GM12878 (cell line): ENCODE measurements at places on chromosomes 12 and 14.

DNA sequence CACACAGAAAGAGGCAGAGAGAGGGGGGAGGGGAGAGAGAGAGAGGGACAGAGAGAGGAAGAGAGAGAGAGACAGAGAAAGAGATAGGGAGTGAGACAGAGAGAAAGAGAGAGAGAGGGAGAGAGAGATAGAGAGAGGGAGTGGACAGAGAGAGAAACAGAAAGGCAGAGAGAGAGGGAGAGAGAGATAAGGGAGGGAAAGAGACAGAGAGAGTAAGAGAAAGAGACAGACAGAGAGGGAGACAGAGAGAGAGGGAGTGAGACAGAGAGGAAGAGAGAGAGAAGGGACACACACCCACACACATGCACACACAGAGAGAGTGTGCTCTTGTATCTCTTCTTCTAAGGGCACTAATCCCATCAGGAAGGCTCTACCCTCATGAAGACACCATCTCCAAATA lies 103.2 kb upstream of the ESRRB start:
- DNase-seq = no peak

DNA sequence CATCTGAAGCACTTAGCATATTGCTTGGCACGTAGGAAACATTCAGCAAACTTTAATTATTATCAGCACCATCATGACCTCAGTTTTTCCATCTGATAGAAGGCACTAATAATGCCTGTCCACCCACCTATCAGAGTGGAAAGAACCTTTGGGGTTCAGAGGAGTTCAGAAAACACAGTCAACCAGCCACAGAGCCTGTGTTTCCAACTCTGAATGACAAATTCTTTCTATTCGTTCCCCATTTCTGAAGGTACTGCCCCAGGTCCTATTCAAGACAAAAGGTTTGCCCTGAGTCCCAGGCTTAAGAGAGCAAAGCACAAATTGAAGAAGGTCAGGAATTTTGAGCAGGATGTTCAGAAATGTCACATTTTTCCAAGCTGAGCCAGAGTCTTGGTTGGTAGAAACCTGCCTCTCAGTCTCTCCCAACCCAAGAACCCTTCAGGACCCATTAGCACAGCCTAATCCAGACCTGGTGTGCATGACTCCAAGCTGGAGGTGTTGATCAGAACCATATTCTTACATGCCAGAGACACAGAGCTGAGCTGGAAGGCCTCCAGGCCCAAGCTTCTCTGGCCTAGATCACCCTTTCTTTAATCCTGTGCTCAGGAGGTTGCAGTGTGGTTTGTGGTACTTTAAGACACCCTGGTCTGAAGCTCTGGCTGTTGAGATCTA lies 114.4 kb downstream of the TBX5 start:
- DNase-seq = no peak

GRCh38 chr14:28375295-28375694 lies 391.3 kb upstream of the FOXG1 start:
- no peak for DNase-seq

GRCh38 chr12:27623645-27624044 lies 72.6 kb upstream of the REP15 start:
- DNase-seq = no peak

DNA sequence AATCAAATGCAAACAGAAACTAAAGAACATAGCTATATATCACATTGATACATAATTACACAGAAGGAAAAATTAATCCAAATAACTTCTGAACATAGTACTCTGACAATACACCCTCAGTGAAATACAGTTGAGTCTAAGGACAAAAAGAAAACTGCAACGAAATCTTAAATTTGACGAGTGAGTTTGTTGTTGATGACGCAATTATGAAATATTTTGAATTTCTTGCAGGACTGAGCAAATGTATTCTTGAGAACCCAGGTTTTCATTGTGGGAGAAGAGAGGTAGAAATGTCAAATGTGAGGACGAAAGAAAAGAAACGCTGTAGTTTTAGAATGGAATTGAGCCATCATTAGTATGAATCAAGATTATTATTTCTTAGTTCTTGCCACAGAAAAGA lies 46.3 kb downstream of the EGLN3 start:
- DNase-seq = no peak

DNA sequence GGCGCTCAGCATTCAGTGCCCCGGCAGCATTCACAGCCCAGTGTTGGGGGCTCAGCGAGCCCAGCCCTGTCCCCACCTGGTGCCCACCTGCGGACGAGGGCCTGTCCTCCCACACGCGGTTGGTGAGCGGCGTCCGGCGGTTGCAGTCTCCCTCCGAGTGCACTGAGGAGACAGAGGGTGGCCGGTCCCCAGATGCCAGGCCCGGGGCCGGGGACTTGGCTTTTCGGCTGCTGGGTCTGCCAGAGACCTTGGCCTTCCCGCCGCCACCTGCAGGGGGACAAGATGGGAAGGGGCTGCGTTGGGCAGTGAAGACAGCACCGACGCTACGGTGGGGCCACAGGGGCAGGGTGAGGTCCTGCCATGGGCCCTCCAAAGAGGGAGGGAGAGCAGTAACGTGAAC lies 31.2 kb downstream of the RFLNA start:
- DNase-seq = no peak

- no peak for DNase-seq
Measured at GRCh38 chr12:68276402-68276930, 23.1 kb upstream of the IL22 start.

- no peak for DNase-seq
Measured at GRCh38 chr14:91901449-91902226, 34.3 kb upstream of the TC2N start.

DNA sequence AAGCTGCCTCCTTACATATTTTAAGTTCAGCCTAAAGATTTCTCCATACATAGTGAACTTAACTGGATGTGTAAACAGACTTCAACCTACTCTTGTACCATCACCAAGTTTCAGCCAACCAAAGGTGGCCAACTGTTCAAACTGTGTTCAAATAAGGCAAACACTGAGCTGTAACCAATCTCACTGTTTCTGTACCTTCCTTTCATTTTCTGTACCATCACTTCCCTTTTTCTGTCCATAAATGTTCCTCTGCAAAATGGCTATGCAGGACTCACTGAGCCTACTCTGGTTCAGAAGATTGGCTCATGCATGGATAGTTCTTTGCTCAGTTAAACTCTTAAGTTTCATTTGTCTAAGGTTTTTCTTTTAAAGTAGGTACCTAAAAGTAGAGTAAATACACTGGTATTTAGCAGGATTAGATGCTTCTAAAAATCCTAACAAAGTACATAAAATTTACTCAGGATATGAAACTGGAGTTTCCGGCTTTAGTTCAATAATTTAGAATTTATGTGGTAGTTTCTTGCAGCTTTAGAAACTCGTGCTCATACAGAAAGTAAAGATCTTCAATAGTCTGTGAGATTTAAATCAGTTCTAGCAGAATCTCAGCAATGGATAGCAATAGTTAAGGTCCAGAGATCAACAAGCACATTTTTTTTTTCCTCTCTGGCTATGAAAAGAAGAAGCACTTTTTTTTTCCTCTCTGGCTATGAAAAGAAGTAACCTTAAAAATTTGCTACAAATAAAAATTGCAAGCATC lies 282.0 kb upstream of the PPFIA2 start:
- DNase-seq = no peak

- DNase-seq = no peak
Measured at GRCh38 chr14:83463500-83464098, 1929.9 kb upstream of the SEL1L start.

GRCh38 chr12:29889737-29890136 lies 106.0 kb upstream of the TMTC1 start:
- no peak for DNase-seq

- no peak for DNase-seq
Measured at GRCh38 chr14:79829405-79830166, 381.7 kb downstream of the DIO2 start.

GRCh38 chr12:22101749-22102243 lies 55.8 kb downstream of the CMAS start:
- no peak for DNase-seq

DNA sequence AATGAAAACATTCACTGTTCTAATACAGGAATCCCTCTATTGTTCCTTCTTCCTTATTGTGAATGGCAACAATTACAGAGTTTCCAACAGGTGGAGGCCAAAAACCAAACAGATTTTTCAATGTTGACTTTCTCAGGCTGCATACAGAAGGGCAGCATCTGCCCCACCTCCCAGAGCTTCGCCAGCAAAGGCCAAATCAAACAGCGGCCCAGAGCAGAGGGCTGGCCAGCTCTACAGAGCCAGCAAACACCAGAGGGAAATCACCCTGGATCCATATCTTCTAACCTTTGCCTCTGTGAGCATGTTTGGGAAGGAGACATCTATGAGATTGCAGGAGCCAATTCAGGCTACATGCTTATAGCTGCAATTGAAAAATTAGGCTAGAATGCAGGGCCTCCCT lies 4.4 kb upstream of the CRACR2A start:
- DNase-seq = no peak

- DNase-seq = no peak
Measured at GRCh38 chr12:20370014-20370386, 1.7 kb downstream of the PDE3A start.

- no peak for DNase-seq
Measured at GRCh38 chr12:123126294-123127181, 24.4 kb downstream of the PITPNM2 start.

DNA sequence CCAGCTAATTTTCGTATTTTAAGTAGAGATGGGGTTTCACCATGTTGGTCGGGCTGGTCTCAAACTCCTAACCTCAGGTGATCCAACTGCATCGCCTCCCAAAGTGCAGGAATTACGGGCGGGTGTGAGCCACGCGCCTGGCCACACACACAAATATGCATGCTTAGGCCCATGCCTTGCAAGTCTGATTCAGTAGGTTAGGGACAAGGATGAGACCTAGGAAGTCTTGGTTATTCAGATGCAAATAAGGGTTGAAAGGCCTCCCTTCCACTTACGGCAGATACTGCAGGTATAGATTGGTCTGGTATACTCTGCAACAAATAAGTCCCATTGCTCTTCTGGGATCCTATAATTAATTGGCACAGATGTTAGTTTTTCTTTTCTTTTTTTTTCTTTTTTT lies 32.9 kb downstream of the TXNRD1 start:
- DNase-seq = no peak

DNA sequence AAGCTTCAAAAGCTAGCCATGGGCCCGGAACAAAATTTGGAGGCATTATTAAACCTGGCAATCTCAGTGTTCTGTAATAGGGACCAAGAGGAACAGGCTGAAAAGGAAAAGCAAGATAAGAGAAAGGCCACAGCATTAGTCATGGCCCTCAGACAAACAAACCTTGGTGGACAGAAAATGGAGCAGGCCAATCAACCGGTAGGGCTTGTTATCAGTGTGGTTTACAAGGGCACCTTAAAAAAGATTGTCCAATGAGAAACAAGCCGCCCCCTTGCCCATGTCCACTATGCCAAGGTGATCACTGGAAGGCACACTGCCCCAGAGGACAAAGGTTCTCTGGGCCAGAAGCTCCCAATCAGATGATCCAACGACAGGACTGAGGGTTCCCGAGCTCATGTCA lies 653.9 kb upstream of the TMEM132C start:
- no peak for DNase-seq

DNA sequence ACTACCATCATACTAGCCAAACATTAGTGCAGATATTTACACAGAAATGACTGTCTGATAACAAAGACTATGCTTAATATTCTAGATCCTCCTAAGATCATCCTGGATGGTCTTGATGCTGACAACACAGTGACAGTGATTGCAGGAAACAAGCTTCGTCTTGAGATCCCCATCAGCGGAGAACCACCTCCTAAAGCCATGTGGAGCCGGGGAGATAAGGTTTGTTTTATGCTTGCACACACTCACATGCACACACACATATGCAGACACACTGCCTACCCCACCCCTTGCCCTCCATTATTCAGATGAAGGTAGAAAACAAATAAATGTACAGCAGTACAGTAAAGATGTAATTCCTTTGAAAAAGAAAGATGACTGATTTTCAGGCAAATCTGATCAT lies 44.4 kb upstream of the CHPT1 start:
- DNase-seq = no peak

- DNase-seq = no peak
Measured at GRCh38 chr12:123744836-123745235, 17.3 kb upstream of the DNAH10 start.

DNA sequence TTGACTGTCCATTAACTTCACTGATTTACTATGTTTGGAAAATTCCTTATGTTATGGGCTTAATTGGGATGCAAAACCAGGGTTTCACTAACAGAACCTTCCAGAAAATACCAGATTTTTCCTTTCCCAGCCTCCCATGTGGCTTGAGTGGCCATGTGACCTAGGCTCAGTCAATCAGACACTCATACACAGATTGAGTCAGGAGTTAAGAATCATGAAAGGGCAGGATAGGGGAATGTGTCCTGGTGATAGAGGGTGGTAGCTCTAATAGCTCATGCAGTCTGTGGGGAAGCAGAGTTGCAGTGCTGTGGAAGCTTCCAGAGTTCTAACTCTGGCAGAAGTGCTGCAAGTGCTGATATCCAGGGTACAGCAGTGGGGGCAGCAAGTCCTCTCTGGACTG lies 134.1 kb upstream of the IFNG-AS1 start:
- no peak for DNase-seq

- no peak for DNase-seq
Measured at GRCh38 chr12:110355073-110355472, 48.4 kb downstream of the ANAPC7 start.

GRCh38 chr12:47391566-47391965 lies 311.8 kb upstream of the AMIGO2 start:
- no peak for DNase-seq

GRCh38 chr12:6606331-6607131 lies 648 bp downstream of the CHD4 start:
- DNase-seq = no peak

DNA sequence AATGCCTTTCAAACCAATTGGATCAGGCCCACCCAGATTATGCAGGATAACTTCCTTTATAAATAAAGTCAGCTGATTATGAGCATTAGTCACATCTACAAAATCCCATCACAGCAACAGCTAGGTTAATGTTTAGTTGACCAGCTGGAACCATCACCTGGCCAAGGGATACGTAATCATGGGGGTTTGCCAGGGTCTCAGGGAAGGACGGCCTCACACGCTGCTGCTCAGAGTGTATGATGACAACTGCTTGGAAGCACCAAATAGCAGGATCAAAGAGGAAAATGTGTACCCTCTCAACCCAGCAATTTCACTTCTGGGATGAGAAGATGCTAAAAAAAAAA lies 162.6 kb downstream of the SLC15A4 start:
- DNase-seq = no peak

DNA sequence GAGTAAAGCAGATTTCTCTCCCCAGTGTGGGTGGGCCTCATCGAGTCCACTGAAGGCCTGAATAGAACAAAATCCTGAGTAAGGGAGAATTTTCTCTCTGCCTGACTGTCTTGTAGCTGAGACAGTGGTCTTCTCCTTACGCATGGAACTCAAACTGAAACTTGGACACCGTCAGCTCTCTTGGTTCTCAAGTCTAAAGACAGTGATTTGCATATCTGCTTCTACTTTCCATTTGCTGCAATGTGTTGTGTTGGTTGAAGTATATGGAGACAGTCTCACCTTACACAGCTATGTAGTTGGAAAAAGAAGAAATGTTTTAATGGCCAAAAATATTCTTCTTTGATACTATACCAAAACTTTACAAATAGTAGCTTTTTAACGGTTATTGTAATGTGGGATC lies 160.2 kb upstream of the LMNTD1 start:
- peak; percentile 71 for DNase-seq

DNA sequence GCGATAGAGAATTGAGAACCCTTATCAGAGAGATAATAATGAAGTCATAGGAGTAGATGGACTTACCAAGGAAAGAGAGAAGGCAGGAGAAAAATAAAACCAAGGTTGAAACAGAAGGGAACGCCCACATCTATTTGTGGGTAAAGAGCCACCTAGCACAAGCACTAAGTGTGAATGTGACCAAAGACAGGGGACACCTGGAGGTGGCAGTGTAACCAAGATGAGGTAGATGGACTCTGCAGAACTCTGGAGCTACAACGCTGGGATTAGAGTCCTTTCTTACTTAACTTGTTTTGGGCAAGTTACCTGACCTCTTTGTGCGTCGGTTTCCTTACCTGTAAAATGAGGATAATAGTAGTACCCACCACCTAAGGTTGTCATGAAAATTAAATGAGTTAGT lies 101.9 kb downstream of the SLC5A8 start:
- DNase-seq = no peak
